KBM-7 (cell line): ENCODE measurements at places on chromosomes 6 and 20.

DNA sequence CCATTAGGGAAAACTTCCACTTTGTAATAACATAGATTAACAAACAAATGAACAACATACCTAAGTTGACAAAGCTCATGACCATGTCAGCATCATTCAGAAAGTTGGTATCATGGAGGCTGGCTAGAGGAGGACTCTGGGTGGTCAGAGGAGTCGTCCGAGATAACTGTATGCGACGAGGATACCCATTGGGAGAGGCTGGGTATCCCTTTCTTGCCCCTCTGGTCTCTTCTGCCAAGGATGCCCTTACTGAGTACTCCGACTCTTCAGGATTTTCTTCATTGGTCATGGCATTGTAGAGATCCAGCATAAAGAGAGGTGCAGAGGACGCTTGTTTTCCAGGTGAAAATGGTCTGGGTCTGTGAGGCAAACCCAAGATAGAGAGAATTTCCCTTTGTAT, 1.1 kb downstream of the BMP5 start:
- DNase-seq = no peak

GRCh38 chr20:12276011-12276673, 358.4 kb downstream of the BTBD3 start:
- DNase-seq = no peak

GRCh38 chr6:158863646-158864045, 44.5 kb upstream of the EZR start:
- no peak for DNase-seq

- DNase-seq = peak; percentile 35
Observed at GRCh38 chr20:859751-860231, 26.3 kb downstream of the FAM110A start.

DNA sequence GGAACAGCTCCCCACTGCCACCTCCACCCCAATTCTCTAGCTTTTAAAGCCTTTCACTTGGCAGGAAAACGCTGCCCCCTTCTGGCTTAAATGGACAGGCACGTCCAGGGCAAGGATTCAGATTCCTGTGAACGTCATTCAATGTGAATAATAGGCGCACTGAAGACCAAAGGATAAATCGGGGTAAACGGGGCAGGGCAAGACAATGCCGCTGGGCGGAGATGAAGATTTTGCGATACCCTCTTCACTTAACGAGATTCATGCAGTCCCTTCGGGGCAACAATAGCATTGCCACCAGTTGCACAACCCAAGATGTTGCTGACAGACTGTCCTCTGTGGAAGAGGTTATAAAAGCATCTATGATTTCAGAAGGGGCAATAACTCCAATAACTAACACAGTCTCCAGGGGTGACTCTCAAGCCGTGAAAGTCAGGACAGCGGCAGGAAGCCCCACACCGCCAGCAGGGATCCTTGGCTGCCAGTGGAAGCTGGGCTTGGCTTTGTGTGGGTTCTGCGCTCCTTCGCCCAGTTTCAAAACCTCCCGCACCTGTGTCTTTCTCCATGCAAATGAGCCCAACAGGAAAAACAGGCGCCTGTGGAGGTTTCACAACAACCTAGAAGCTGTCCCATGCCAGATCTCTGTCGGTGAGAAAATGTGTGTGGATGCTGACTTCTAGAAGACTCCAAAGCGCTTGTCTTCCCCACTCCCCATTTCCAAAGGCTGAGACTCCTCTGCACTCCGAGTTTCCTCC, 291.8 kb downstream of the BMP7 start:
- DNase-seq = peak; percentile 31

DNA sequence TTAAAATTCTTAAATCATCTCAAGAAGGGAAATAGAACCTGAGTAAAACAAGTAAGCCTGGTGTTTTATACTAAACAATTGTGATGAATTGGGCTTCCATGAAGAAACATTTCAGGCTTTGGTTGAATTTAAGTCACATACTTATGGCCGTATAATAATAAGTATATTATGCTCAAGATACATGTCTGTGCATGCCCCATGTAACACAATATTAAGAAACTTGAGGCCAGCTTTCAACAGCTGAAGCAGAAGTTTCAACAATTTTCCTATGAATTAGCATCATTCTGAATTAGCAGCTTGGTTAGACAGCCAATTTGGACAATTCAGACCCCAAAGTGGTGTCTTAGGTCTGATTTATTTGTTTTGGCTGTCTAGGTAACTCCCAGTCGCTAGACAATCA, 243.7 kb downstream of the MYLK4 start:
- no peak for DNase-seq

GRCh38 chr20:57938158-57939108, 228.6 kb upstream of the PMEPA1 start:
- no peak for DNase-seq

- DNase-seq = no peak
Observed at GRCh38 chr6:42279144-42279781, 61.6 kb upstream of the MRPS10 start.

DNA sequence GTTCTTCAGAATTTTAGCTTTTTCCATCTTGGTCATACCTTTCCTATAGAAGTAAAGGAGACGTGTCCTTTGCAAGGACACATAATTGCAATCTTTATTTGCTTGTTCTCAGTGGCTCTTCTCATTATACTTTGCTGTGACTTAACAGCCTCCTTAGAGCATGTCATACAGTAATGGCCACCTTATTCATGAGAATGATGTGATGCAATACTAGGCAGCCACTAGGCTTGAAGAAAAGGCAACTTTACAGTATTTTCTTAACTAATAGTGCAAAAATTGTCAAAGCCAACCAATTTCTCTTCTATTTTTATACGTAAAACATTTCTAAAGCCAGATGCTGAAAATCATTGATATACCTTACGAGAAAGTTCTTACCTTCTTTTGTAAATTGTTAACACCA, 1296.8 kb upstream of the EYS start:
- no peak for DNase-seq

GRCh38 chr20:50416269-50417022, 93.7 kb upstream of the PTPN1 start:
- DNase-seq = no peak

DNA sequence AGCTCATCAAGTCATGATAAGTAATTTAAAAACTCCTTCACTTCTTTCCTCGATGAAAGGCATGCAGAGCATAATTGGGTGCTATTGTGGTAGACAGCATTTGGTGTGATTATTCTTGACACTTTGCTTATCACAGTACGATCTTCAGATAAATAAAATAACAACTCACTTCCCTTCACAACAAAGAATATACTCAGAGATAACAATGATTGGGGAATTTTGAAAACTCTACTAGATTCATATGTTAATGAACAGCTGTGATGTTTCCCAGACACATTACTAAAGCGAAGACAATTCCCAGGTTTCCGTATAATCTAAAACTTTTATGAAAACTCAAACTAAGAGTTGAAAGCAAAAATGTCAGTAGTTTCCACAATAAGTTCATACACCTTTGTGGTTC, 670.6 kb upstream of the EPHA7 start:
- DNase-seq = no peak

- no peak for DNase-seq
Observed at GRCh38 chr20:39800111-39800510, 838.0 kb downstream of the DHX35 start.

- no peak for DNase-seq
Observed at GRCh38 chr6:144320741-144321140, 35.6 kb downstream of the UTRN start.

DNA sequence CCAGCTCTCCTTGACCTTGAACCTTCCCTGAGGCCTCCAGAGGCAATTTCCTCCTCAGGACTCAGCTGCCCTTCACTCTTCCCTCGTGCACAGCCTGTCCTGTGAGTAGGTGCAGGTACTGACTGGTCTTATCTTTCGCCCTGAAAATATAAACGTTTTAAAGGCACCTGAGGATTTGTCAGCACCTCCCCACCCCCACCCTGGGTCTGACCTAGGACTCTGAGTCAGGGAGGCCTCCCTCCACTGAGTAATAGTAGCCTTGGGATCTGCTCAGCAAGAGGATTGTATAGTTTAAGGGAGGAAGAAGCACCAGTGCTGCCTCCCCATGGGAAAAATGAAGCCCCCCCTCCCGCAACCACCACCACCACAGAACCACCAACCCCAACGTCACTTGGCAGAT, 54.6 kb downstream of the PPARD start:
- DNase-seq = no peak

DNA sequence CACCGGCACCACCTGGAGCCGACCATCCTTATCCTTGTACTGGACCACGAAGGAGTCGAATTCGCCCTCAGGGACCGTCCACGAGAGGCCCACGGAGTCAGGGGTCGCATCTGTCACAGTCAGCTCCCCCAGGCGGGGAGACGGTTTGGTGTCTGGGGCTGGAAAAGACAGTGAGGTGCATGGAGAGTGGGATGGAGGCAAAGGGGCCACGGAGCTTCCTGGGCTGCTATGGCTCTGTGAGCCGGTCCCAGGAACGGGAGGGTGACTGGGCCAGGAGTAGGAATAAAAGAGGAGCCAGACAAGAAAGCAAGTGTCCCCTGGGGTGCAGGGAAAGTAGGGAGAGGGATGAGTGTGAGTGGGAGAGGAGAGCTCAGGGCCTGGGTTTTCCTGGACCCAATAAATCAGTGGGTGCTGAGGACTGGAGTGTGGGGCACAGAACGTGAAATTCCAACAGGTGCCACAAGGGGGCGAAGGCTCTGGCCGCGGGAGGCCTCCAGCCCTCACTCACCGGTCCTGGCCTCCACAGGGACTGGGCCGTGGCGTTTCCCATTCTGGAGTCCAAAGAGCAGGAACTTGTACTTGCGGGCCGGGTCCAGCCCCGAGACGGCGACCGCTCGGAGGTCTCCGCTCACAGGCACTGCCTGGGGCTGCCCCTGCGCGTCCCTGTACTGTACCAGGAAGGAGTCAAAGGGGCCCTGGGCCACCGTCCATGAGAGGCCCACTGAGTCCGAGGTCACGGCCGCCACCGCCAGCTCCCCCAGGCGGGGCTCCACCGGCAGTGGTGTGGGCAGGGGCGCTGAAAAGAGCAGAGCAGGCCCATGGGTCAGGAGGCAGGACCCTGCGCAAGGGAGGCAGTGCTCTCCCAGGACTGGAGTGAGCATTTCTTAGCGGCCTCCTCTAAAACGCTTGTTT, 9.9 kb downstream of the CYP21A2 start:
- DNase-seq = peak; percentile 67

GRCh38 chr6:73511796-73512195, 9.0 kb downstream of the EEF1A1 start:
- peak; percentile 19 for DNase-seq

- no peak for DNase-seq
Observed at GRCh38 chr6:106452628-106453027, 92.1 kb downstream of the CRYBG1 start.
